ENCODE measurements at places on chromosomes 2 and 18.
A peak's percentile ranks its signal among the peaks of the same experiment; 100 is the strongest.

GRCh38 chr2:223433461-223433860, 168.7 kb downstream of the SCG2 start:
- DNase-seq, result no peak

GRCh38 chr18:48222118-48222517, 187.1 kb downstream of the ZBTB7C start:
- peak; percentile 50 for DNase-seq

GRCh38 chr2:61713457-61713856, 140.4 kb downstream of the FAM161A start:
- DNase-seq, result no peak

DNA sequence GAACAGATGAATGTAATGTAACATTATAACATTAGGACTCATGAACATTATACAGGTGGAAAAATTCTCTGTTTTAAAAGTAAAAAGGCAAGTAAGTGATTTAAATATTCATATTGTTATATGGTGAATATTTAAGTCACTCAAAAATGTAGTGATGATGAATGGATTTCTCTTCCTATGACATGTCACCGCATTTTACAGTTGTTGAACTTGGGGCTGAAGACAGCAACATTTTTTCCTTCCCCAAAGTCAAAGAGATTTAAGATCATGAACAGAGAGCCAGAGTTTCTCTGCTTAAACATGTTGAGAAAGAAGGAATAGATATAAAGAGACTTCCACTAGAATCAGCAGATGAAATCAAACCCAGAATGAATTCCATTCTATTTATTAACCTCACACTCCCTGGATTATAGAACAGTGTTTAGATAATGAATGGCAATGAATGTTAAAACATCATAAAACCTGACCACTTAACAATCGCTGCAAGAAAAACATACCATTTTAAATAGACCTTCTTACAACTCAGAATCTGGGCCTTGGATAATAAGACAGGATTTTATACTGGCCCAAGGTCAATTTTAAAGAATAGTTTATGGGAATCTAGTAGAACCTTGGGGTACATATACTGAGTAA, 163.6 kb upstream of the SIX2 start:
- no peak for DNase-seq

DNA sequence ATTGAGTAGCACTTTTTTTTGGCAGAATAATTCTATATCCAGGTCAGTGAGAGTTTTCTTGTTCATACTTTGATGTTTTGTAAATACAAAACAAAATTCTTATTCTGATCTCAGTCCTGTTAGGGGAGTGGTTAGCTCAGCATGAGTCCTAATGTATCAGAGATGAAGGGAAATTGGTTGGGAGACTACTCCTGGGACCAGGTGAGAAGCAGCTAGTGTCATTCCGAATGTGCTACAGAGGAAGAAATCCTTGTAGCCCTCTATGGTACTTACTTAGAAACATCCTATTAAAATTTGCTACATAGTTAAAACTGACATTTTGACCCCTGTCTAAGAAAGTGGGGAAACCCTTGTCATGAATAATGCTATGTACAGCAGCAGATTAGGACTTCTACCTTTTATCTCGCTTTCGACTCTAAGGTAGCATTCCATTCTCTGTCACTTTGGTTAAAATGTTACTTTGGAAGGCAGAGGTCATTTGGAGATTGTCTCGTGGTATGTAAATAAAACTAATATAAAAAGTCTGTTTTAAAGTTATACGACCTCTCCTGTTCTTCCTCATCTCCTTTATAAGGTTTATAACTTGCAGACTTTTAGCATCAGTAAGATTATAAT, 65.8 kb downstream of the PARD3B start:
- DNase-seq, result no peak
